Stimulated activated CD8-positive, alpha-beta memory T cell treated with anti-CD3 and anti-CD28 coated beads, Interleukin-4, amount 100 ng/mL, for 24 hours (primary cell): ENCODE measurements at places on chromosomes 1 and 21.

GRCh38 chr1:228092342-228093049 is 10.0 kb downstream of the ARF1 start:
- DNase-seq, result no peak

DNA sequence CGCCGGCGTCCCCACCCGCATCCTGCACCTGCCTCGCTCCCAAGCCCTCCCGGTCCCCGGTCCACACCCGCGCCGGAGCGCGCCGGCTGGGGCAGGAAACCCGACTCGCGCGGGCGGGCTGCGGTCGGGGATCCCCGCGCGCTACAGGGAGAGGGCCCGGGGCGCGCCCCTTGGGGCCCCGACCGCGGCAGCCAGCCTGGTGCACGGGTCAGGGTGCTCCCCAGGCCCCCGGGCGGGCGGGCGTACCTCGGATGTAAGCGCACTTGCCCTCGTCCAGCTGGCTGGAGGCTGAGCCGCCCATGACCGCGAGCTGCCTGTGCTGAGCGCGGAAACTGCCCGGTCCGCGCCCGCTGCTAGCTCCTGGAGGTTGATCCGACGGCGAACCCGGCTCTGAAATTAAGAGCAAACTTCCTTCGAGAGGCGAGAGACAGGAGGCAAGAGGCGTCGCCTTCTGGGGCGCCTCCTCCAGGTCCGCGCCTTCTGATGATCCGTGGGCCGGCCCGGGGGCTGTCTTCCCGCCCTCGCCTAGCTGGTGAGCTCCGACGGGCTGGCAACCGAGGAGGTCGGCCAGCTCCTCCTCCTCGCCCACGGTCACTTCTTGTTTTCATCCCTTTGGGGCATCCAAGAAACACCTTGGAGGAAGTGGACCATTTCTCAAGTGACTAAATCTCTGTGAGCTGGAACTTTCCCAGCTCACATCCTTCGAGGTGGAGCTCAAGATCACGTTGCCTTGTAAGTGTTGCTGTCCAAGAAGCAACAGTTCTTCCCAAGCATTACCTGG is at the start of gene NIBAN1:
Gene NIBAN1, minus strand, starts transcription at position 453 of the 781 bp plus-strand sequence. Its CDS starts 152 bp downstream, at position 301.
- DNase-seq, result peak; percentile 58

DNA sequence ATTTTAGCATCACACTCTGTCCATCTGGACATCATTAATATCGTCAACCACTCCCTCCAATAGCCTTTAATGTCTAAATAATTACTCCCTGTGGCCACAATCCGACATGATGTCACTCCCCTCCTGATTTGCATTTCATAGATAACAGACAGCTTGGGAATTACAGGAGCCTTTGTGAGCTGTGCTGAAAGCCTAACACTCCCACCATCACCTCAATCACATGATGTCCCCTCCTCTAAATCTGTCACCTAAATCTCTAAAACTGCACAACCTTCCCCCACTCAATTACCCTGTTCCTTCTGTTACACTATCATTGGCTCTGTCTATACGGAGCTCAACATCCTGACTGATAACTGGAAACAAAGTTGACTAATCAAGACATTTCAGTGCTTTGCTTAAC is 14.3 kb downstream of the NHLH2 start:
- DNase-seq, result no peak

GRCh38 chr1:100523038-100523652 is 14.8 kb upstream of the GPR88 start:
- no peak for DNase-seq

- DNase-seq, result no peak
These were observed 44.9 kb downstream of the TRAF5 start for GRCh38 chr1:211371406-211372105.

DNA sequence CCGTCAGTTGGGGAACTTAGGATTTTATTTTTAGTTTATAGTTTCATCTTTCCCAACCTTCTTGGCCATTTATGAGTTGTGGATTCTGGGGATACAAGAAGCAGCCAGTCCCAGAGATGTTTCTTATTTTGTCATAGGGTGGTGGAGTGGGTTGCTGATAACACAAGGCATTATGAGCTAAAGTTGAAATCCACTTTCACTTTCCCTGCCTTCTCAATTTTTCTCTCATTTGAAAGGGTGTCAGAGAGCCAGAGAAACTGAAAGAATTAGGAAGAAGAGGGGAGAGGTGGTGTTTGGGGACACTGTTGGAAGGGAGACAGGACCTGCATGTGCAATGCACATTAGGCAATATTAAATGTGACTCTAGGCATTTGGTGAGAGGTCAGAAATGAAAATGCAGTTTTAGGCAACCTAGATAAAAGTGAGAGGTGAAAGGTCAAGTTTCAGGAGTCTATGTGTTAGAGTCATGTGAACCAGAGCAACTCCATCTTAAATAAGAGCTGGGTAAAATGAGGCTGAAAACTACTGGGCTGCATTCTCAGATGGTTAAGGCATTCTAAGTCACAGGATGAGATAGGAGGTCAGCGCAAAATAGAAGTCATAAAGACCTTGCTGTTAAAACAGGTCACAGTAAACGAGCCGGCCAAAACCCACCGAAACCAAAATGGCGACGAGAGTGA is 71.1 kb upstream of the F3 start:
- no peak for DNase-seq

GRCh38 chr1:18530587-18531502 is 50.1 kb downstream of the KLHDC7A start:
- no peak for DNase-seq

DNA sequence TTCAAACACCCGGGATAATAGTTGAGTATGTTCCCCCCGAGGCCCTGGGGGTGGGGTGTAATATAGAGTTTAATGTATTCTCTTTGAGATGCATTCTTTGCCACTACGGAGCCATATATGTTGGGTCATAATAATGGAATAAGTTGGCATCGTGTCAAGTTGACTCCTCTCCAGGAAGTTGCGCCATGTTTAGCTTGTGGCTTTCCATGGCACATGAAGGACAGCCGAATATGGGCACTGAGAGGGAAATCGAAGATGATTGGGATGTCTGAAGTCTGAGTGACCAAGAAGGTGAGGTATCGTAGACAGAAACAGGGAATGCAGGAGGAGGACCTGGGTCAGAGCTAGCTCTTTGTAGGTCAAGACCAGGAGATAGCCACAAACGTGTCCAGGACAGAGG is 92.6 kb downstream of the PAX7 start:
- DNase-seq, result no peak

- DNase-seq, result no peak
These were observed 34.8 kb upstream of the CFAP126 start for GRCh38 chr1:161402446-161402845.

DNA sequence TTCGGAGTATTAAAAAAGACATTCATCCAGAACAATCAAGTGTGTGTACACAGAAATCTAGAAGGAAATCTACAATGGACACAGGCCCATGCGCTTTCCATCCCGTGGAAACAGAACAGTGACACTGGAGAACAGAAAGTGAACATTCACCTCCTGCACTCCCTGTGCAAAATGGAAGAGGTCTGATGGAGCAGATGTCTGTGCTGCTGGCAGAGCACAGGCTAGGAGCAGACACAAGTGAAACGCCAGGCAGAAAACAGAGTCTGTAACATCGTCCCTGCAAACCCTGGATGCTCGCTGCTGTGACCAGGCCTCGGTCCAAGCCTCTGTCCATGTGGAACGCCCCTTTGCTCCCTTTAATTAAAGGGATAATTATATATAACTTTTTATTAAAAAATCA is 36.1 kb downstream of the SLC45A1 start:
- DNase-seq, result no peak

GRCh38 chr1:182723200-182723599 is 38.8 kb upstream of the RGS8 start:
- DNase-seq, result no peak

DNA sequence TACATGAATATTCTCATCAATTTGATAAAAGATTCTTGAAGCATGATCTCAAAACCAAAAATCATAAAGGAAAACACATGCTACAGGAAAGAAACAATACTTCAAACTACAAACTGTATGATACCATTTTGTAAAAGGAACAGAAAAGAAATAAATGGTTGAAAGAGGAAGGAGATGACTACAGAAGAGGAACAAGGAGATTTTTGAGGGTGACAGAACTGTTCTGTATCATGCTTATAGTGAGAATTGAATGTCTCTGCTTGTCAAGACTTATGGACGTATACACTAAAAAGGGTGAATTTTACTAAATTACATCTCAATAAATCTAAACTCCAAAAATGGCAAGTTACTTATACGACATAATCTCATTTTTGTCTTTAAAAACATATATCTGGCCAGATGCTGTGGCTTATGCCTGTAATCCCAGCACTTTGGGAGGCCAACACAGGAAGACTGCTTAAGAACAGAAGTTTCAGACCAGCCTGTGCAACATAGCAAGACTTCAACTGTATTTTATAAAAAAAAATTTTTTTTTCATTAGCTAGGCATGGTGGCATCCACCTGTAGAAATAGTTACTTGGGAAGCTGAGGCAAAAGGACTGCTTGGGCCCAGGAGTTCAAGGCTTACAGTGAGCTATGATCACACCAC is 125.4 kb downstream of the EIF4G3 start:
- DNase-seq, result no peak

- no peak for DNase-seq
These were observed 72.1 kb downstream of the S1PR1 start for GRCh38 chr1:101308935-101309333.

DNA sequence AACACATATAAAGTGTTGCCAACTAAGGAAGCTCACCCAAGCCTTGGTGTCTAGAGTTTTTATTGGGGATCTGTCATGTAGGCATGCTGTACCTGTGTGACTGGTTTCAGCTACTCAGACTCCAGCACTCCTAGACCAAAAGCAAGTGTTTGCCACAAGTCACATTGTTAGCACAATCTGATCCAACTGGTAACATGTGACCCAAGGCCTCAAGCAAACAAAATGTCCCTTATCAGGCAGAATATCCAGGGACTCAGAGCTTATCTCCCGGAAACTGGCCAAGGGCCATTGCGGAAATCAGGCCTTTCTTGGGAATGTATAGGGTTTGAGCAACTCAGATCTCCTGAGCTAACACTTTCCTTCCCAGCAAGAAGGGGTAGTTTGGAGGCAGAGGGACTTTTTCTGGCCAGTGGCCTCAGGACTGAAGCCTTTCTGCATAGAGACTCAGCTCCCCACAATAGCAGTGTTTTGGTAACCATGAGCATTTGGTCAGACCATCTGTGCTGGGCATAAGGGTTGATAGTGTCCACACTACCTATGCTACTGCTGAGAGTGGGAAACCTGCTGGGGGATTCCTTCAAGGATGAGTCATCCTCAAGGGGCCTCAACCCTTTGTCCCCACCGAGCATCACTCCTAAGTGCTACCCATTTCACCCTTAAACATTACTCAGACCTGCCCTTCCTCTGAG is 29.6 kb downstream of the NHLH2 start:
- no peak for DNase-seq

GRCh38 chr1:192554904-192555303 is 20.7 kb upstream of the RGS1 start:
- no peak for DNase-seq

- DNase-seq, result peak; percentile 65
These were observed 19.7 kb upstream of the FASLG start for GRCh38 chr1:172638885-172639831.

GRCh38 chr1:11417162-11417561 is 61.8 kb upstream of the DISP3 start:
- no peak for DNase-seq

DNA sequence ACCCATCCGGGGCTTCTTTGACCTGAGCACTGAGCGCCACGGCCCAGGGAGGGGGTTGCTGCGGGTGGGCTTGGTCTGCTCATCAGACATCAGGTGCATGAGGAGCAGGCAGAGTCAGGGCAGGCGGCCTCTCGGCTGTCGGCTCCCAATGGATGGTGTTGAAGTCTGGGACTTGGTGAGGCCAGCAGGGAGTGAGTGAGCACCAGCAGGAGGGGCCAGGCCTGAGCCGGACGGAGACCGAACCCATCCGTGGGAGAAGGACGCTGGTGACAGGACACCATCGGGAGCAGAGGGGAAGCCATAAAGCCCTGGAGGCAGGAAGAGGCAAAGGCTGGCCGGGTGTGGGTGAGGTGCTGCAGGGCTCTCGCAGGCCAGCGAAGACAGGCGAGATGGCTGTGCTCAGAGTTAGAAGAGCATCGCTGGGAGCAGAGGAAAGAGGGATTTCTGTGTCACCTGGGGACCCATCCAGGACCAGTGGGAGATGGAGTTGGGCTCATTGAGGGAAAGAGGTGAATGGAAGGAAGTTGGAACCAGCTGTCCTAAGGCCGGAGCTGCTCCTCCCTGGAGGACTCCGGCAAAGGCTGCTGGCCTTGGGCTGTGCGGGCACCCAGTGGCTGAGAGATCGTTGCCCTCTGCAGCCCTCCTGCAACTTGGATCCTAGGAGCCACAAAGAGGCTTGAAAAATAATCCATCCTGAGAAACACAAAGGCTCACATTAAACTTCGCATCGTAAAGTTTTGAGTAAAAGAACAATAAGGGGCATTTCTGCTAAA is 49.9 kb downstream of the PDE9A start:
- DNase-seq, result no peak

DNA sequence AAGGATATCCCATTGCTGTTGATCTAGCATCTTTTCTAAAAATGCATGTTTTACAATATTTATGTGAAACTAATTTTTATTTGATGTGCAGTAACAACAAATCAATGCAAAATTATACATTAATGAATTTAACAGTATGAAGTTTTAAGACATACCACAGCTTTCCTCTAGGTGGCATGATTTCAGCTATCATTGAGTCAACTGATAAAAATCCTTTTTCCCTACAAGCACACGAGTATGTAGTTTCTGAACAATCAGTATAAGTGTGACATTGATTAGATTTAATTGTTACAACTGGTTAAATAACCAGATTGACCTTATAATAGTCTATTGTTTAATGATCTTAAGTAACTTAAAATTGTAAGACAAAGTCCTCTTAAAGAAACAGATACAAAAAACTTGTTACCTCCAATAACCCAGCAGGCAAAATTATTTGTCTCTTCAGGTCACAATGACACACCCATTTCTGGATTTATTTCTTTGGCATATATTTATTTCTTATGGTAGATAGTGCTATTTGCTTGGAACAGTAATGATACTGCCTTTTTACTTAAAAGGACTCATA is 5.8 kb upstream of the TGFB2 start:
- DNase-seq, result no peak

DNA sequence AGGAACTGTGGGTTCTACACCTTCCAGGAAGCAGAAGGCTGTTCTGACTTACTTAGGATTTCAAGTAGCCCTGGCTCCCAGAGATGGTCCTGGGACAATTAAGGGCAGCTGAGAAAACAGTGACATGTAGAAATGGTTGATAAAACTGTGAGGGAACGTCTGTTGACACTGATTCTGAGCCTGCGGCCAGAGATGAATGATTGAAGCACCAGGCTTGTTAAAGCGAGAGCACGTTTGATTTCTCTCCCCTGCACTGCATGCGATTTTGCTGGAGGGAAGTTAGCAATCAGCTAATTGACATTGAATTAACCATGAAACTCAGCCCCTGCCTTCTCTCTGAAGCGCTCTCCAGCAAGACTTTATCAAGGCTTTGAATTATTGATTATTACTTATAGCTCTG is 29.9 kb upstream of the POU3F1 start:
- no peak for DNase-seq

DNA sequence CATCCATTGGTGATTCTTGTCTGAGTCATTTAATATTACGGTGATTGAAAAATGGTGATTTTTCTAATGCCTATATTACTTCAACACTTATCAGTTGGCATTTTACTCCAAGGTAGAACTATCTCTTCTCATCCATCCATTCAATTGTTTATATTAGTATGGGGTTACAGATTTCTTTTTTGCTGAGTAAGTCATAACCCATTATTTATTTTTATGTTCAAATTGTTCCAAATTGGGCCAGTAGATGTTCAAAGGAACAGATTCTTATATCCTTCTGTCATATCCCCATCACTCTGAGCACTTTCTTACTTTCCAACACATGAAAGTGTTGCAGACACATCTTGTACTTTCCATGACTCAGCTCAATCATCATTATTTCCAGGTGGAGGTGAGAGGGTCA is 466.8 kb upstream of the CAMK1G start:
- DNase-seq, result no peak

- DNase-seq, result no peak
These were observed 856.3 kb upstream of the B3GALT2 start for GRCh38 chr1:194042736-194043135.
